ENCODE measurements at places on chromosomes 13 and 19.

DNA sequence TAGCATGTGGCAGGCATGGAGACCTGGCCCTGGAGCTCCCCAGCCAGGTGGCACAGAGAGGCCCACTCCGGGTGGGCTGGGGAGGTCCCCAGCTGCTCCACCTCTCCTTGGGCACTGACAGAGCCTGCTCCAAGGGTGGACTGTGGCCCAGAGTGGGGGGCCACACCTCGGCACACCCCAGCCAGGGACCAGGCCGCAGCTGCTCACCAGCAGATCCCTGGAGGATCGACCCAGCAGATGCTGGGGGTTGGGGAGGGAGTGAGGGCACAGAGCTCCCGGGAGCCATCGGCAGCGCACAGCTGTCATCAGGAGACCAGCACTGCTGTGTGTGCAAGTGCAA is 72.0 kb upstream of the KCTD15 start:
- DNase-seq, result no peak

GRCh38 chr19:29372921-29373797 is 152.6 kb upstream of the VSTM2B start:
- DNase-seq, result no peak

- no peak for DNase-seq
These were observed 816 bp downstream of the SPRED3 start for GRCh38 chr19:38389101-38389925.

GRCh38 chr13:49497272-49497671 is 1.5 kb downstream of the PHF11 start:
- DNase-seq, result no peak

GRCh38 chr13:112893207-112893569 is 75.8 kb upstream of the MCF2L start:
- DNase-seq, result no peak

- no peak for DNase-seq
These were observed 462.0 kb downstream of the LIG4 start for GRCh38 chr13:107753291-107753690.

DNA sequence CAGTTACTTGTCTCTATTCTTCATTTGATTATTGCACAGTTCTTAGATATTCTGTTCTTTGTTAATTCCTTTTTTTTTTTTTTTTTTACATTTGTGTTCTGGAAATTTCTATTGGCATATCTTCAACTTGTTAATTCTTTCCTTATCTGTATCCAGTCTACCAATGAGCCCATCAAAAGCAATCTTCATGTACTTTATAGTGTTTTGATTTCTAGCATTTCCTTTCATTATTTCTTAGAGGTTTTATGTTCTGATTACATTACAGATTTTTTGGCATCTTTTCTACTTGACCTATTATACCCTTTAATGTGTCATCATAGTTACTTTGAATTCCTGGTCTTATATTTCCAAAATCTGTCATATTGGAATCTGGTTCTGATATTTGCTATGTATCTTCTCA is 2194.8 kb downstream of the PCDH9 start:
- no peak for DNase-seq

GRCh38 chr19:6041071-6041470 is 63.1 kb upstream of the RANBP3 start:
- no peak for DNase-seq

DNA sequence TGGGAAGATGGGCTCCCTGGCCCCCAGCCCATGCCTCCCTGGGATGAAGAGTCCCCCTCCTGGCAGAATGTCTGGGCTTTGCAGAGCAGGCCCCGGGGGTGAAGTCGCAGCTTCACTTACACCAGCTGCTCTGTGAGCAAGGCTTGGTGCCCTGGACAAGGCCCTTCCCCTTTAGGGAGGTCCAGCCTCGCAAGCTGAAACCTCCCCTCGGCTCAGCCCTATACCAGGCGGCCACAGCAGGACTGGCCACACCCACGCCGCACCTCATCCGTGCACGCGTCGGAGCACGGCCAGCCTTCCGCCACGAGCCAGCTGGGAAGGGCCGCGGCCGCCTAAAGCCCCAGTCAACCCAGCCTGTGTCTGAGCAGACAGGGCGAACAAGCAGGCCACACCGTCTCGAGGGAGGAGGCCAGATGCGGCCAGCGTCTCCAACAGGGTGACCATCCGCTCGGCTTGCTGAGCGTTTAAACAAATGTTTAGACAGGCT is 83.2 kb upstream of the MCF2L start:
- peak; percentile 87 for DNase-seq

DNA sequence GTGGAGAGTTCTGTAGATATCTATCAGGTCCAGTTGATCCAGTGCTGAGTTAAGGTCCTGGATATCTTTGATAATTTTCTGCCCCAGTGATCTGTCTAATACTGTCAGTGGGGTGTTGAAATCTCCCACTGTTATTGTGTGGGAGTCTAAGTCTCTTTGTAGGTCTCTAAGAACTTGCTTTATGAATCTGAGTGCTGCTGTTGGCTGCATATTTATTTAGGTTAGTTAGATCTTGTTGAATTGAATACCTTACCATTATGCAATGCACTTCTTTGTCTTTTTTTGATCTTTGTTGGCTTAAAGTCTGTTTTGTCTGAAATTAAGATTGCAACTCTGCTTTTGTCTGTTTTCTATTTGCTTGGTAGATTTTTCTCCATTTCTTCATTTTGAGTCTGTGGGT is 15.4 kb downstream of the AP1M1 start:
- DNase-seq, result no peak

GRCh38 chr13:99059498-99060075 is 81.7 kb upstream of the DOCK9 start:
- DNase-seq, result no peak

DNA sequence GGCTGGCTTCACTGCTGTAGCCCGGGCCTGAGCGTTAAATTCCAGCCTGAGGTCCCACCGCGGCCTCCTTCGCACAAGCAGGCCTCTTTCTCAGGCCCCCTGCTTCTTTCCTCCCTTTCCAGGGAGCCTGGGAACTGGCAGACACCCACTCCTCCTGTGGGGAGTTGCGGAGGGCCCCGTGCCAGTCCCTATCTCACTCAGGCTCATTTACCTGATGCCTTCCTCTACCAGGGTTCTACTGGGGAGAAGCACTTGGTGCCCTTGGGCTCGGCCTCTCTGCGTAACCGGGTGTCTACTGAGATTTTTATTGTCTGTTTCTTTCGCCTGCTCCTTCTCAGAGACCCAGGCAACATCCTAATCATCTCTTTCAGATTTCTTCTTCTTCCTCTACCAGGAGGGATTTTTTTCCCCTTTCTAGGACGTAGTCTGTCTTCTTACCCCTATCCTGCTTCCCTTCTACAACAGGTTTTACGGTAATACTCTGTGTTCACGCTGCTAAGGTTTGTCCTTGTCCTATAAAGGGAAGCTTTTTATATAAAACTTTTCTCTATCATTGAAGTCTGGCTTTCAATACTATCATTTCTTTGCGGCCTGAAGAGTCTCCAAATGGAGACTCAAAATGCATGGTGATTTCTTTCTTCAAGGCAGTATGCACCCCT is 135.4 kb upstream of the GPR12 start:
- DNase-seq, result no peak

- peak; percentile 79 for DNase-seq
These were observed 218.0 kb upstream of the SERP2 start for GRCh38 chr13:44155422-44156293.

DNA sequence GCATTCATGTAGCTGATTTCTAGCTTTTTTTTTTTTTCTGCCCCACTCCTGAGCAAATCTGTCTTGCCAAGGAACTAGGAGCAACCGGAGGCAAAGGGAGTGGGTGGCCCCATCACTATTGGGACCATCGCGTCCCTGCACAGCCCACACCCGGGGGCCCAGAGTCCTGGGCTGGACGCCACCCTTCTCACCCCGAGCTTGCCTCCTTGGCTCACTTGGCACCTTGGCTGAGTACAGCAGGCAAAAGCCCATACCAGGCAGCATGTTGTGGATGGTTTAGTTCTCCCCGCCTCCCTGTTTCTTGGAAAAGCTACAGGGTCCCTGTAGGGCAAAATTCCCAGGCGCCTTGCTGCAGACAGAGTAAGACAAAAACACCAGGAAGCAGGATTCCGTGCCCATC is 13.7 kb downstream of the SMIM24 start:
- DNase-seq, result no peak

DNA sequence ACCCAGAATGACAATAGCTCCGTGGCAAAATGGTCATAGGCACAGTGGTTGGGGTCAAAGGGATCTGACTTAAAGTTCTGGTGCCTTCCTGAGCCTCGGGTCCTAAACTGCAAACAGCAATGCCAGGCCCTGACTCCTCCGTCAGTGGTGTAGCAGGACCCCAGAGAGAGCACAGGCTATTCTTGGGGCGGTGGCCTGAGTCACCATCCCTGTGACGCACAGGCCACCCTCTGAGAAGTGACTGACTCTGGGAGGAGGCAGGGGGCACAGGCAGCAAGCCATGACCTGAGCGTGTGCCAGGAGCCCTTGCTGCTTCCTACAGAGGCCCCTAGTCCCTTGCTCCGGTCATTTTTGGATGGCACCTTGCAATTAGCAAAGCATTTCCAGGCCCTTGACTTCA is 18.7 kb downstream of the PLVAP start:
- DNase-seq, result no peak

- DNase-seq, result no peak
These were observed 5.9 kb downstream of the IGLON5 start for GRCh38 chr19:51317376-51317775.

GRCh38 chr13:88144580-88144979 is 473.4 kb downstream of the SLITRK5 start:
- DNase-seq, result no peak

GRCh38 chr13:93559718-93560117 is 333.1 kb downstream of the GPC6 start:
- DNase-seq, result no peak

All from colonic mucosa (tissue), 4 donors.